ENCODE measurements at places on chromosomes 2 and 18.

- no peak for DNase-seq
Measured at GRCh38 chr2:44549856-44550255, 188.1 kb downstream of the CAMKMT start.

GRCh38 chr2:231939022-231939421 is 12.8 kb upstream of the NPPC start:
- DNase-seq = no peak

DNA sequence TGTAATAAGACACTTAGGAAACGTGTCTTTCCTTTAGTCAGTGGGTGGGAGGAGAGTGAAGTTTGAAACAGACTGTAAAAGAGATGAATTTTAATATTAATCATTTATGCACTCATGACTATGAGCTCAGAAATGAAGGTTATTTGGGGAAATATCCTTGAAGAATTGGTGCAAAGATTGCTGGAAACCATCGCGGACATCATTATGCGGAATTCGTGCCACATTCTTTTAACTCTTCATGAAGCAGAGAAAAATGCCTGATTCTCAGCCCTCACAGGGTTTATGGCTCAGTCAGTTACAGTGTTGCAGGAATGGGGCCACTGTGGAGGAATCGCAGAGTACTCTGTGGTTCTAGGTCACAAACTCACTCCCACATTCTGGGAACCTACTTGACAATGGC is 109.7 kb downstream of the RGPD3 start:
- no peak for DNase-seq

DNA sequence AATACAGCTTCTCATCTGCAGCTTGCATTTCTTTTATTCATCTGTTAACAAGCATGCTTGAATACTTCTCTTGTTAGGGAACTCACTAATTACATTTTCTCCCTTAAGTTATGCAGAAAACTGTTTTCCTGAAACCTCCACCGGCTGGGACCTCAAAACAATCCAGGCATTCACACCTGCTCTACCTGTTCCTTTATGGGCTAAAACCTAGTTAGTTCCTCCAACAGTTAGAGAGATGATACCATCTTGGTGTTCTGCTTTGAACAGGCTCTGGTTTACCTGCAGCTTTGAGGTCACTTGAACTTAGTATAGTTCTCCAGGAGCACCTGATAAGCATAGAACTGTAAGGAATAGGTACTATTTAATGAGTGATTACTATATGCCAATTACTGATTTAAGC is 6.1 kb downstream of the PLEK start:
- no peak for DNase-seq

- DNase-seq = no peak
Measured at GRCh38 chr2:173947131-173947530, 18.0 kb downstream of the SP3 start.

DNA sequence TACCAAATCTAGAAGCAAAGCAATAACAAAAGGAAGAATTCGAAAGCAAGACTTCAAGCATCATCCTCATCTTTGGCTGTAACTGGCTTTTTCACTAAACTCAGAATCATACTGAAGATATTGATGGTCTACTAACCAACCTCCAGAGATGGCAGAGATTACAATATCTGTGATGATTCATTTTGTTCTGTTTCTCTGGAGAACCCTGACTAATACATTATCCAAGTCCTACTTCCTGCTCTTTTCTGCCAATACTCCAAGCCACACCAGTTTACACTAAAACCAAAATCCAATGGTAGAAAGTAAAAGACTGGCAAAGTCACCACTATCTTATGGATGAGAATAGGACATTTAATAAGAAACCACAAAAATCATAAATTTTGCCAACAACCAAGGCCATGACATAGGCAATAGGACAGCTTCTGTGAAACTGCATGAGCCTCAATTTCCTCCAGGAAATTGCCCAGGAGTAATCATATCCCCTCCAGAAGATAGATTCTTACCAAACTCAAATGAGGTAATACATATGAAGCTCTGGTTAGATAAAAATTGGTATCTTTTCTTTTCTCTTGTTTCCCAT is 159.8 kb downstream of the METTL4 start:
- no peak for DNase-seq

DNA sequence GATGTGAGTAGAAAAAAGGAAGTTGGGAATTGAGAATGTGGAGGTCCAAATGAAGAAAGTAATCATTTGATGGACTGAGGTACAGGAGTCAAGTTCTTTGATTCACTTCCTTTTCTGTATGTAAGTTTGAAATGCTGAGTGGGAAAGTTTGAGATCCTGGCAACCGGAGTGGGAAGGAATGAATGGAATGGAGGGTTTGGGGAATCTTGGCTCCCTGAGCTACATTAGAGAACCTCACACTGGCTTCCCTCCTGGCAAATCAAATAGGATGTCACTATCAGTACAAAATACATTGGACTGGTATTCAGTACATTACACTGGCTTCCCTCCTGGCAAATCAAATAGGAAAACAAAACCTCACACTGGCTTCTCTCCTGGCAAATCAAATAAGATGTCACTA is 9.8 kb upstream of the RNF138 start:
- DNase-seq = no peak

GRCh38 chr2:39476524-39476923 is 39.4 kb upstream of the MAP4K3 start:
- DNase-seq = no peak

GRCh38 chr18:50961974-50962373 is 5.9 kb upstream of the ELAC1 start:
- DNase-seq = no peak

- peak; percentile 66 for DNase-seq
Measured at GRCh38 chr2:20447437-20448245, 767 bp downstream of the RHOB start.

- DNase-seq = peak; percentile 23
Measured at GRCh38 chr2:11121099-11121822, 34.0 kb upstream of the SLC66A3 start.

- DNase-seq = no peak
Measured at GRCh38 chr2:118853129-118853640, 5.7 kb upstream of the EN1 start.

DNA sequence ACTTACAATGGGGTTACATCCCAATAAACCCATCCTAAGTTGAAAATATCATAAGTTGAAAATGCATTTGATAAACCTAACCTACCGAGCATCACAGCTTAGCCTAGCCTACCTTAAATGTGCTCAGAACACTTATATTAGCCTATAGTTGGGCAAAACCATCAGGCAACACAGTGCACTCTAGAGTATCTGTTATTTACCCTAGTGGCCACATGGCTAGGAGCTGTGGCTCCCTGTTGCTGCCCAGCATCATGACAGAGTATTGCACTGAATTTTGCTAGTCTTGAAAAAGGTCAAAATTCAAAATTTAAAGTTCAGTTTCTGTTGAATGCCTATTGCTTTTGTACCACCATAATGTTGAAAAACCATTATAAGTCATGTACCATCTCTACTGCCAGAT is 482.7 kb upstream of the ZEB2 start:
- no peak for DNase-seq

GRCh38 chr2:105853354-105854088 is 108.8 kb downstream of the NCK2 start:
- no peak for DNase-seq

- no peak for DNase-seq
Measured at GRCh38 chr18:22639561-22639960, 221.8 kb upstream of the CTAGE1 start.

GRCh38 chr2:71667256-71668182 is 214.2 kb downstream of the DYSF start:
- DNase-seq = no peak

GRCh38 chr2:222024932-222025880 is 273.6 kb downstream of the PAX3 start:
- DNase-seq = no peak

All from WERI-Rb-1 (cell line).